ENCODE measurements at places on chromosomes 1 and 21. TPM values are rescaled to one million over a fixed set of nuclear protein-coding genes. Genes with fewer than 3 reads are reported as not detected.
A peak's percentile ranks its signal among the peaks of the same experiment; 100 is the strongest.

DNA sequence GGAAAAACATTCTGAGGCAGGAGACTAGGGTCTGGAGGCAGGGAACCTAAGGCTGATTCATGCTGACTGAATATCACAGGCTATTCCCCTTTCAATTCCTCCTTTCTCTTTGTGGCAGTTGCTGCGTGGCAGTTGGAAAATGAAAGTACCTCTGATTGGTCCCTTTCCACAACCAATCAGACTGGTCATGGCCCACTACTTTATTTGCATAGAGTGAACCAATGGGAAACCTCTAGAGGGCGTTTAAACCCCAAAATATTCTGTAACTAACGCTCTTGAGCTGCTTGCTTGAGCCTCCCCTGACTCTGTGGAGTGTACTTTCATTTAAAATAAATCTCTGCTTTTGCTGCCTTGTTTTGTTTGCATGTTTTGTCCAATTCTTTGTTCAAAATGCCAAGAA lies 27.7 kb upstream of the VN1R5 start:
- DNase-seq: peak; percentile 30

Gene CHRNB2
- total RNA-seq: under 0.01 TPM

- DNase-seq: no peak
Observed at GRCh38 chr1:29322861-29323585, 86.7 kb downstream of the PTPRU start.

- peak; percentile 77 for DNase-seq
Observed at GRCh38 chr1:172897738-172898137, 153.0 kb downstream of the TNFSF18 start.

Gene HNRNPCL2
- total RNA-seq: not detected

- no peak for DNase-seq
Observed at GRCh38 chr1:92843046-92843423, 11.2 kb downstream of the RPL5 start.

DNA sequence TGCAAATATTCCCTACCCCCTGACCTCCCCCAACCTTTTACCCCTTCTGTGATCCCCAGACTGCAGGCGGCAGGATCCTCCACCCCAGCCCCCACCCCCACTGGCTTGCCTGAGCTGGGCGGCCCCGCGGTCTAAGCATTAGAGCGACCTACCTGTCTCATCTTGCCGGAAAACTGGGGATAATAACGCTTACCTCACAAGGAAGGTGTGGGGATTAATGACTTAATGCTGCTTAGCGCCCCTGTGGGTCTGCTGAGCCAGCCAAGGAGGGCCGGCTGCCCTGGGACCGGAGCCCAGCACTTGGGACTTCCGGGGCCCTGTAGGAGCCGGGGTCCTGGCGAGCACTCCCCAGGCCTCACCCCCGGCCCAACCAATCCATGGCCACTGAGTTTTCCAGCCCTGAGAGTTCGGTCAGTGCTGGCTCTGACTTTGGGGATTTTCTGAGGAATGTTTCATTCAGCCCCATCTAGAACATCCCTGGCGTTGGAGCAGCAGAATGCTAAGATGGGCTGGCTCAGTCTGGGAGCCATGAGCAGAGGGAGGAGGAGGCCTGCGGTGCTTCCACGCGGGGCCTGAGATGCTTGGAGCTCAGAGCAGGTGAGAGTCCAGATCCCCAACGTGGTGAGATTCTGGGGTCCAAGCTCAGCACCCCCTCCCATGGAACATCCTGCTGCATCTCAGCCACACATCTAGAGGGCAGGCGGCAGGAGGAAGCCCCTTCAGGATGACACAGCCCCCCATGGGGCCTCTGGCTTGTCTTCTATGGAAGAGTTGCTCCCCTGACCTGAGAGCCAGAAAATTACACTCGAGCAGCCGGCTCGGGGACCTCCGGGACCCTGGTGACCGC lies 97.9 kb downstream of the RIPK4 start:
- DNase-seq: no peak

DNA sequence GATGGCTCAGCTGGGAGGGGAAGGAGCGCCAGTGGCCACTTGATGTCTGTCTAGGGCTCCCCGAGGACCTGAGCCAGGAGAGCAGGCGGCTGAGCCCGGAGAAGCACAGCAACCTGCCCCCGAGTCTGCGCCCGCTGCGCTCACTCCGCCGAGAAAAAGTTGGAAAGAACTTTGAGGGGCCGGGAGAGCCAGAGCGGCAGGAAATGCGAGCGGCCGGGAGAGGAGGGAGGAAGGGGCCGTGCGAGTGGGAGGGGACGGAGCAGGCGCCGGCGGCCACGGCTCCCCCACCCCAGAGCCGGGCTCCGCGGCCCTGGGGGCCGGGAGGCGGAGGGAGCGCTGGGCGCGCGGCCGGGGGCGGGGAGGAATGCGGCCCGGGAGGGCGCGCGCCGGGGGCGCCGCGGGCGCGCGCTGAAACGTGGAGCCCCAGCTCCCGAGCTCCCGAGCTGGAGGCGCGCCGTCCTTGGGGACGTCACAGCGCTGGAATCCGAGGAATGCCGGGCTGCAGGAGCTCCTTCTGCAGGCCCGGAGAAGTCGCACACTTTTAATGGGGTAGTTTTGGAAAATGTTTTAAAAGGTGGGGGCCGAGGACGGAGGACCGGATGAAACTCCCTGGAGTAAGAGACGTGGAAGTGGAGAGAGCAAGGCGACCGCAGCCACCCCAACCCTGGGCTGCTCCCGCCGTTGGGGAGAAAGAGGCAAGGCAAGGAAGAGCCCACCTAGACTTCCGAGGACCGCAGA lies at the start of gene PTPN14:
TSS of gene PTPN14 (minus strand) at position 167 of the 738 bp plus-strand sequence. CDS start 86,799 bp downstream, outside the sequence.
- peak; percentile 97 for DNase-seq

Gene PSMB2
- 41.0 TPM for total RNA-seq

DNA sequence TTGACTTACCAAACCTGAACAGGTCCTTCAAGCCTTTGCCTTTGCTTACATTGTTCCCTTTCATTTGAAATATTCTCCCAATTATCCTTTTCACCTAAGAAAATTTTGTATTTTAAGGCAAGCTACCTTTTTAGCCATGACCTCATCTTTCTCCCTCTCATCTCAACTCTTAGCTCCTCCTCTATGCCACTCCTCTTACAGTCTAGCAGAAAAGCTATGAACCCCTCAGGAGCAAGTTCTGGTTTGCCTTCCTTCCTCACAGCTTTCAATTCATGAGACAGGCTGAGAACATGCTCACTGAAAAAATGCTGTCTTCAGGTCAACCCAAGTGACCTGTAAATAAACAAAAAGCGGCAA lies 8.3 kb upstream of the MUTYH start:
- no peak for DNase-seq

GRCh38 chr1:217542136-217542777 lies 88.6 kb downstream of the GPATCH2 start:
- DNase-seq: no peak

DNA sequence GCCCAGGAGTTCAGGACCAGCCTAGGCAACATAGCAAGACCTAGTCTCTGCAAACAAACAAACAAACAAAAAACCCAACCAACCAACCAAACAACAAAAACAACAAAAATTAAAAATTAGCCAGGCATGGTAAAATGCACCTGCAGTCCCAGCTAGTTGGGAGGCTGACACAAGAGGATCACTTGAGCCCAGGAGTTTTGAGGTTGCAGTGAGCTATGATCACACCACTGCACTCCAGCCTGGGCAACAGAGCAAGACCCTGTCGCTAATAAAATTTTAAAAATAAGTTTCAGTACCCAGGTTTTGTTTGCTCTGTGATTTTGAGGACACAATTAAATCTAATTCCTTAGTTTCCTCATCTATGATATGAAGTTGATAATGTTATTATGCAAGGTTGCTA lies 201.3 kb downstream of the SLC45A1 start:
- DNase-seq: no peak

DNA sequence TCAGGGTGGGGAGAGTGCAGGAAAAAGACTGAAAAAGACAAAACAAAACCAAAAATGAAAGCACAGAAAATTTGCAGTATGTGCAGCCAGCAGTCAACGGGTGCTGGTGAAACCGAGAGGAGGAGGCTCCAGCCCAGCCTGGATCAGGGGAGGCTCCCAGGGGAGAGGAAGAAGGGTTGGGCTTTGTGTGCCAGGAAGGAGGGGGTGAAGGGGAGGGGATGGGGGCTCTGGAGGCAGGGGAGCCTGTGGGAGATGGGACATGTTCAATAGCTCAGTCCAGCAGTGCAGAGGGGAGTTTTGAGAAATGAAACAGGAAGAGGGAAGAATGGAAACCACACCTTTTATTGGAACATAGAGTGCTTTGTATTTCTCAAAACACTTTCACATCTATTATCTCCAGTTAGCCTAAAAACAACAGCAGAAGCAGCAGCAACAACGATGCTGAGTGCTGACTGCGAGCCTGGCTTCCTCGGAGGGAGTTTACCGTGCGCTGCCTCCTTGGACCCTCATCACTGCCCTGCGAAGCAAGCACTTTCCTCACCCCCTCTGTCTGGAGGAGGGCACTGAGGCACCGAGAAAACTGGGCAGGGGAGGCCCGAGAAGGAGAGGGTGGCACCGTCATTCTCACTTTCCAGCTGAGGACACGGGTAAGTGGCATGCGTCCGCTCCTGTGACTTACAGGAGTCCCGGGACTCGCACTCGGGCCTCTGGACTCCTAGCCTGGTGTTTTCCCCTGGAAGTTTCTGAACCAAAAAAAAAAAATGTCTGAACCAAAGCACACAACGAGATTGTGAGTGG lies 62.9 kb downstream of the MDM4 start:
- DNase-seq: no peak

GRCh38 chr1:79293611-79294010 lies 287.1 kb upstream of the ADGRL4 start:
- DNase-seq: peak; percentile 72

Gene FCRL6
- total RNA-seq: not detected

DNA sequence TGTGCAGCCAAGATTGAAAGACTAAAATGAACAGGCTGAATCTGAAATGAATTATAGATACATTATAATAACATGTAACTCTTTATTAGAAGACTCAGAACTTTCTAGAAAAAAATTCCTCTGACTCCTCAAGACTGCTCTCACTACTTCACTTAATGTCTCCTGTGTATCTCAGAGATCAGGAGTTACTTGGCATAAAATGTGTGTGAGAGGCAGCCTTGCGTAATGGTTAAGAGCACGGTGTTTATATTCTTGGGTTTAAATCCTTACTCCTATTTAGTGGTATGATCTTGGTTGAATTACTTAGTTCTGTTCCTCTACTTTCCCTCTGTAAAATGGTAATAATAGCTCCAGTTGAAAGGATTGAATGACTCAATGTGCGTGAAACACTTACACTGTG lies 634.9 kb downstream of the LTN1 start:
- DNase-seq: no peak

DNA sequence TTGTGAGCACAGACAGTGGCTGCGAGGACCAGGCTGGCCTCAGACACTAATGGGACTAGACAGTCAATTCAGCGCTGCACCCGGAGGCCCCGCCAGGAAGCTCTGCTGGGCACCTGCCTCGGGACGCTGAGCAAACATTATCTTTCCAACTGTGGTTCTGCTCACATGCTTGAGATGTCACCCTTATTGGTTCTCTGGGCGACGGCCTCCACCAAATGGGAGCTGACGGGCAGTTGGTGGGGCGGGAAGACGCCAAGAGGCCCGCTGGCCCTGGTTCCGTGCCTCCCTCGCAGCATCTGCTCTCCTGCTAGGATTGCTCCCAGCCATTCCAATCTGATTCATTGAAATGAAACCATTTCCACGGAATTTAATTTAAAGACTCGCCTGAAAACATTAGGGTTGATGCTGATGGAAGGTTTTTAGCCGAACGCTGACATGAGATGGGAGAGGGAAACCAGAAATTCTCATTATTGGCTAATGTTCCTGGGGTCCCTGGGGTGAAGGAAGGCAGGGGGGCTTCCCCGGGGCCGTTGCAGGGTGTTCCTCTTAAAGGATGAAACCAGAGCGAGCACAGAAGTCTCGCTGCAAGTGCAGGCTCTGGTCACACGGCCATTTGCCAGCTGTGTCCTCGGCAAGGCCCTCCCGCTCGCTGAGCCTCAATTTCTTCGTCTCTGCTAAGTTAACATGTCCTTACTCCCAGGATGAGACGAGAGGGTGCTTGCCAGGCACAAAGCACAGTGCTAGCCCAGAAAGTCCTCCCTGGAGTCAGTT lies 512.2 kb downstream of the NPHP4 start:
- DNase-seq: no peak

DNA sequence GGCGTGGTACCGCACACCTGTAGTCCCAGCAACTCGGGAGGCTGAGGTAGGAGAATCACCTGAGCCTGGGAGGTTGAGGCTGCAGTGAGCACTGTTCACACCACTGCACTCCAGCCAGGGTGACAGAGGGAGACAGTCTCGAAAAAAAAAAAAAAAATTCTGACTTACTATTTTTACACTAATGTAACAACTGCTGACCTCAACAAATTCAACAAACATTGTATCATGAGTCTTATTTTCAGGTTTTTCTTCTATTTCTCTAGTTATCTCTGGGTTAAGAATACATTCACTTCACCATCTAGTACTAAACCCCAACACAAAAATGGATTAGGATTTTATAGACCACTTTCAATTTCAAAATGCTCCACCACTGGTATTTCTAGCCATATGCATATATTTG lies 72.9 kb downstream of the UBR4 start:
- DNase-seq: no peak

- DNase-seq: no peak
Observed at GRCh38 chr21:35559829-35560225, 500.5 kb downstream of the SETD4 start.

GRCh38 chr1:115722221-115722620 lies 46.3 kb downstream of the CASQ2 start:
- DNase-seq: no peak

Gene KCNT2
- 0.17 TPM for total RNA-seq

Gene CYP4X1
- total RNA-seq: 6.3 TPM

DNA sequence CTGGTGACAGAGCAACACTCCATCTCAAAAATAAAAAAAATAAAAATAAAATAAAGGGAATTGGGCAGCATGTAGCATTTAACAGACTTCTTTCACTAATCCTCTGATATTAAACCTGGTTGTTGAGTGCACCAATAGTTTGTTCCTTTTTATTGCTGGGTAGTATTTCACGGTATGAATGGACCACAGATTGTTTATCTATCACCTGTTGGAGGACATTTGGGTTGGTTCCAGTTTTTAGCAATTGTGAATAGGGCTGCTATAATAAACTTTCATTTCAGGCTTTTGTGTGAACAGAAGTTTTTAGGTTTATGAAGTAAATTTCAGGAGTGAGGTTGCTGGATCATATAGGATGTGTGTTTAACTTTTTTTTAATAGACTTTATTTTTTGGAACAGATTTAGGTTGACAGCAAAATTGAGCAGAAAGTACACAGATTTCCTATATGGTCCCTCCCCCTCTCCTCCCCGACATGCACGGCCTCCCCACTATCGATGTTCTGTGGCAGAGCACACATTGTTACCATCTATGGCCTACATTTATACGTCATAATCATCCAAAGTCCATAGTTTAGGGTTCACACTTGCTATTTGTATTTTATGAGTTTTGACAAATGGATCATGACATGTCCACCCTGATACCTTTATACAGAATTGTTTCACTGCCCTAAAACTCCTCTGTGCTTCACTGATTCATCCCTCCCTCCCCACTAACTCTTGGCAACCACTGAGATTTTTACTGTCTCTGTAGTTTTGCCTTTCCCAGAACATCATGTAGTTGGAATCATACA lies 66.1 kb upstream of the TMPRSS2 start:
- no peak for DNase-seq

DNA sequence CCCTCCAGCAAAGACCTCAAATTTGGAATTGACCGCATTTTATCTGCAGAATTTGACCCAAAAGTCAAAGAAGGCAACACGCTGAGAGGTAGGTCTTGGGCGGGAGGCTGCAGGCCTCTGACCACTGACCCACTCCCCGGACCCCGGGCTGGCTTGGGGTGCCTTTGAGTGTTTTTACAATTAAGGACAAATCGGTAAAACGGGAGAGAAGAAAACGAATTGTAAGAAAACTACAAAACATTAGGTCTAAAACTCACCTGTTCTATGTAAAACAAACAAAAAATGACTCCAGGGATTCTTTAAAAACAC lies 1.1 kb downstream of the HLX start:
- no peak for DNase-seq
